ENCODE measurements at places on chromosomes 2 and 18. TPM values are rescaled to one million over a fixed set of nuclear protein-coding genes. Genes with fewer than 3 reads are reported as not detected.
A peak's percentile ranks its signal among the peaks of the same experiment; 100 is the strongest.

- peak; percentile 87 for DNase-seq
Measured at GRCh38 chr2:9993488-9994165, 42.1 kb downstream of the GRHL1 start.

GRCh38 chr18:63774511-63774910 is 707 bp upstream of the SERPINB7 start:
- no peak for DNase-seq

GRCh38 chr2:222038067-222038802 is 260.6 kb downstream of the PAX3 start:
- DNase-seq, result no peak

DNA sequence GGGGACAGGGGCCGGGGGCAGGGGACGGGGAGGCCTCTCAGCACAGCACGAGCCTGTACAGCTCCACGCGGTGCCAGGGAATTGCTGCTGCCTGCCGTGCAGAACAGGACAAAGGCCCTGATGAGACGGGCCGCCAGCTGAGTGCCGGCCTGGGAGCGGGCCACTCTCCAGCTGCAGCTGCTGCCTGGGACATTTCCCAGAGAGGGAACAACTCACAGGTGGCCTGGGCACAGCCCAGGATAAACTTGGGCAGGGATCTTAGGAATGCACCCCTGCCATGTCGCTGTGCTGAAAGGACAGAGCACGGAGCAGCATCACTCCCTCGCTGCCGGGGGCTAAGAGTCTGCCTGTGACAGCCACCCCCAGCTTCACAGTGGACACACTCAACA is 38.8 kb downstream of the CENPO start:
- DNase-seq, result peak; percentile 76

DNA sequence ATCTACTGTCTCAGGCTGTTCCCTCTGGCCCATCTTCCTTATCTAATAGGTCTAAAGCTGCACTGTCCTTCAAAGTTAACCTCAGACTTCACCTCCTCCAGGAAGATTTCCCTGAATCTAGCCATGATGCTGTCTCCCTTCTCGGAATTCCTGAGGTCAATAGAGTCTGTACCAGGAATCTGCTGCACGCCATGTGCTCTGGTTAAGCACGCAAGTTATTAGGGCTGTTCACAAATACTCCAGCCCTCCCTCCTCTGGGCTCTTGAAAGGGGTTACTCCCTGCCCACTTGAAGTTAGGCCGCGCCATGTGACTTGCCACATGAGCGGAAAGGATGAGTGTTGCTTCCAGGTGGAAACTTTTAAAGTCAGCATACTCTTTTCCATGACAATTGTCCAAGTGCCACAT is 43.6 kb downstream of the MCFD2 start:
- peak; percentile 20 for DNase-seq

The NYAP2 gene
- total RNA-seq, result 0.40 TPM

DNA sequence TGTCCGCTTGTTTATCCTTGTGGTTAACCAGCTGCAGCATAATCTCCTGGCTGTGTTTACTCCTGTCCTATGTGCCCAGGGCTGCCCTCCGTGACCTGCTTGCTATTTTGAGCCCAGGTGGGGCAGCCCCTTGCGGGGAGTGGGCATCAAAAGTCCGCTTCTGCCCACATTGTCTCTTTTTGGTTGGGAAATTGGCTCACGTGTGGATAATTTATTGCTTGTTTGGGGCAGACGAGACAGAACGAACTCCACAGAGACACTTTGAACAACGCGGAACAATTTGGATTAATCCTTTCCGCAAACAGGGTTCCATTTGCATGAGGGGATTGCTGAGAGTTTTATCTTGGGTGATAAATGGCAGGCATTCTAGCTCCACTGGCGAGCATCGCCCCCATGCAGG is 8.1 kb upstream of the CXCR4 start:
- no peak for DNase-seq

DNA sequence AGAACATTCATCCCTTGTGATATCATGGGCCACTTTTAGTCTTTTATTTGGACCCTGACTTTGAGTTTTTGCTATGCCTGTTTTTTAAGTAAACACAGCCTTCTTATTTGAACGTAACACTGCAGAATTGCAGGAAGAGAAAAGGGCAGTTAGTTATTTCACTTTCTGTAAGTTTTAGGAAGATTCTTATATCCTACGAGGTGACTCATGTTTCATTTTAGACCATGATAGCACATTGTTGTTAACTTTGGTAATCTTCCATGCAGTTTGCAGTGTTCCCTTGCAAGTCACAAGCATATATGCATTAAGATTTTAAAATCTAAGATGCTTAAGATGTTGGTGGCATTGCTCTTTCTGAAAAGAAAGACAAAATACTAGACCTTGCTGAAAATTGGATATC is 128.6 kb upstream of the EPC2 start:
- DNase-seq, result no peak

The SPP2 gene
- not detected for total RNA-seq

- no peak for DNase-seq
Measured at GRCh38 chr18:63758615-63759240, 16.5 kb upstream of the SERPINB7 start.

- DNase-seq, result peak; percentile 49
Measured at GRCh38 chr2:64405581-64406406, 48.2 kb upstream of the LGALSL start.
